Stimulated activated CD8-positive, alpha-beta memory T cell treated with anti-CD3 and anti-CD28 coated beads, Interleukin-4, amount 100 ng/mL, for 4 hours (primary cell): ENCODE measurements at places on chromosomes 6 and 20.

DNA sequence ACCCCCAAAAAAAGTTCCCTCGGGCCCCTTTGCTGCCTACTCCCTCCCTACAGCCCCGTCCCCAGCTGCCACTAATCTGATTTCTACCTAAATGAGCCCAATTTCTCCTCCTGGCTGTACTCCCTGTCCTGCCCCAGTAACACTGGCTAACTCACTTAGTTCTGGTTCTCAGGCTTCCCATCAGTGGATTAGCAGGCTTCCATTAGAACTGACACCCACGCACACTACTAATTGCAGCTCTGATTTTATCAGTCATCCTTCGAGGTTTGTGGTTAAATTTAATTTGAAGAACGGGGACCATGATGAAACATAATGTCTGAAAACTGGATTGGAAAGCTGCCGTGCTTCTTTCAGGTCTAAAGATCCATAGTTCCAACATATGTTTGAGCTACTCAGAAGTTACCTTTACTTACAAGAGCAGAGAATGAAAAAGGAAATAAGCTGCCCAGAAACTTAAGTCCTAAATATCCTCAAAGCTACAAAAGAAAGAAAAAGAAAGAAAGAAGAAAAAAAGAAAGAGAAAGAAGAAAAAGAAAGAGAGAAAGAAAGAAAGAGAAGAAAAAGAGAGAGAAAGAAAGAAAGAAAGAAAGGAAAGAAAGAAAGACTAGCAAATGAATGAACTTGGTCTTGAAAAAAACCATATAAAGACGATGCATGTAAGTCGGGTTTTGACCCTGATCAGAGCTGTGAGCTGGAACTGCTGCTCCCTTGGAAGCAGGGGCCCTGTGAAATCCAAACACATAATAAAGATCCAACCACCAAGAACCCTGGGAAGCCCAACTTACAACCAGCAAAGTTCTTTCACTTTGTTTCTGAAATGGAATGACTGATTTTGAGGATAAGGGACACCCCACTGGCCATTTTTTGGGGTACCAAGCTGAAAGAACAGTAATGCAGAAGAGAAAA, 51.7 kb downstream of the CNKSR3 start:
- no peak for DNase-seq

DNA sequence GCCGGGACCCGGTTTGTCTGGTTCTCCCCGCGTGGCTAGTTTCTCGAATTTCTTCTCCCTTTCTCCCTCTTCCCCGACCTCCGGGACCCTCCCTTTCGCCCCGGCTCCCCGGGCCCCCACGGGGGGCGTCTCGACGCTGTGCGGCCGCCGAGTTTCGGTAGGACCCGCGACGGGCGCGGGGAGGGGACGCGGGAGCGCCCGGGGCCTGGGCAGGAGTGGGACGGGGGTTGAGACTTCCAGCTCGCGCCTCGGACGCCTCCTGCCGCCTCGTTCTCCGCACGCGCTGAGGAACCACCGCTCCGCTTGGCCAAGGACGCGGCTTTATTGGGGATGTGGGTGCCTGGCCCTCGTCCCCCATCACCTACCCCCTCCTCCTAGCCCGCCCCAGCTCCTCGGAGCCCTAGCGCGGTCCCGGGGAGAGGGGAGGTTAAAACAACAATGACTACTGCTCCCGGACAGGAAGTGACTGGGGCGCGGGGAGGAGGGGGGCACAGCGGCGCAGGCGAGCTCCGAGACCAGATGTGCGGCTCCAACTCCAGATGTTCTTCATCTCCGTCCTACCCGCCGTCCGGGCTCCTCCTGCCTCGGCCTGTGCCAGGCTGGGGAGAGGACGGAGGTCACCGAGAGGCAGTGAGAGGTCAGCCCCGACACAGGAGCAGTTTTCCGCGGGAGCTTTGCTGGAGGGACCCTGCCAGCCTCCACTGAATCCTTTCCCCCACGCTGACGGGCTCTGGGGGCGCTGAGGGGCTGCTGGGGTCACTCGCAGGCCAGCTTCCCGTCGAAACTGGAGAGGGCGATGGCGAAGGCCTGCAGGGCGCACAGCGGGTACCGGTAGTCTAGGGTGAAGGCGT, 917 bp upstream of the TEAD3 start:
- DNase-seq = no peak

GRCh38 chr20:64065974-64066343, 3.0 kb downstream of the TCEA2 start:
- no peak for DNase-seq

DNA sequence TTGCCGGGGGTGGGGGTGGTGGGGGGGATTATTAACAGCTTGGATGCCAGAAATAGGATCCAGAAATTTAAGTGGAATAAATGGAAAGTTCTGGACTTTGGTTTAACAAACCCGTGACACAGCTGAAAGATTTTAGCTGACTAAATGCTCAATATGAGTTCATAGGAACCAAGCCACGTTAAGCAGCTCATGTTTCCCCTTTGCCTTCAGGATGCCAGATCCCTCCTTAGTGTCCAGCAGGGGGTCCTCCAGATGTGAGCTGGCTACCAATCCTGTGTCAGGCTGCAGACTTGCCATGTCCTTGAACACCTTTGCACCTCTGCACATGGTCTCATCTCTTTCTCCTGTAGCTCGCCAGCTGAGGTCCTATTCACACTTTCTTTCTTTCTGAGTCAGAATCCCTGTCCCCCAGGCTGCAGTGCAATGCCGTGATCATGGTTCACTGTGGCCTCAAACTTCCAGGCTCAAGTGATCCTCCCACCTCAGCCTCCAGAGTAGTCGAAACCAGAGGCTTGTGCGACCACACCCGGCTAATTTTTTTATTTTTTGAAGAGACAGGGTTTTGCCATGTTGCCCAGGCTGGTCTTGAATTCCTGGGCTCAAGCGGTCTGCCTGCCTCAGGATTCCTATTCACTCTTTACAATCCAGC, 133.3 kb upstream of the ARMC2 start:
- DNase-seq = no peak

- DNase-seq = no peak
Measured at GRCh38 chr6:32175322-32175710, 568 bp downstream of the AGPAT1 start.

GRCh38 chr6:134750669-134751068, 199.2 kb downstream of the ALDH8A1 start:
- DNase-seq = no peak

DNA sequence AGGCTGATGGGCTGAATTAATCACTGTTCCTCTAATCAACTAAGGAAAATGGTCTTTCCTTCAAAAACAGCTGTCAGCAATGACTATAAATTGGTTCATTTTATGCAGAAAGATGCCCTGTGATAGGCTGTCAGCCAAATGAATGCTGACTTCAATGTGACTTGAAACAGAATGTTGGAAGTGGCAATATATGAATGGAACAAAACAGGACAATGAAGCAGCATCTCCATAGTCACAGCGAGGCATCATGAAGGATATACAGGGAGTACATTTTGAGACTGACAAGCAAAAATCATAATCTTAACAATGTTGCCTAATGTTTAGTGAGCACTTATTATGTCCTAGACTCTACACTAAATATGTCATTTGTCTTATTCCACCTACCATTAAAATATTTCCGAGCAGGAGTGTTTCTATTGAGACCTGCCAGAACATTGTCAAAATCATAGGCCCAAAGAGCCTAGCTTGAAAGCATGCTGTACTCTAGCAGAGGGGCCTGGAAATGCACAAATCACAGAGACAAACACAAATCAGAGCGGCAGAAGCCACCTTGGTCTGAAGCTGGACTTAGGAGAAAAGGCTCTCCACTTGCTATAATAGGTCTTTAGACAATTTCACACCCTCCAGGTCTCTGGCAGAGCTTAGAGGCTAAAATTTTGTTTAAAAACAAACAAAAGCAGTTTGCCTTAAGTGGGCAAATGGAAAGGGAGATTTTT, 63.3 kb downstream of the FAM50B start:
- DNase-seq = no peak

DNA sequence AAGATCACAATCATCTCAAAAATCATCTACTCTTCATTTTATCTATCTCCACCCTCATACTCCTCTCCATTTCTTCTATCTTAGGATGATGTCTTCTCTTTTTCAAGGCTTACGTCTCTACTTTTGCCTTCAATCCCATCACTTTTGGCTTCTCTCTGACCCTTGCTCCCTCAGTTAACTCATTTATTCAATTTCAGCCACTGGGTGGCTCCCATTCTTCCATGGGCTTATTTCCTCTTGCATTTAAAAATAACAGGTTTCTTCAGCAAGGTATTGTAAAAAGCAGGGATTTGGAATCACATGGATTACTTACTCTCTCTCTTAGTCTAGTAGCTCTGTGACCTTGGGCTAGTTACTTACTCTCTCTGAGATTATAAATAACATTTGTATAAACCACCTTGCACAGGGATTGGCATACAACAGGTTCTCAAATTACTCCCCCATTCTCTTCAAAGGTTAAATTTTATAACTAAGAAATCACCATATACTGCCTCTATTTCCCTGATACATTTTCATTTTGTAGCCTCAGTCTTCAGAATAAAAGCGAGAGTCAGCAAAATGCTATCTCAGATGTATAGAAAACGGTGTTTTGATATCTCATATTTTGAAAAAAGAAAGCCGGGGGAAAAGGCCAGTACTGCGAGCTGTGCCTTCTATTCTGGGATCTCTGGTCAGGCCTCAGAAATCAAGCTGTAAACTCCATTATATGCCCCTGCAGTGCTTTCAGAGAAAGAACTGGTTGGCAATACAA, 5.5 kb downstream of the ZSCAN12 start:
- DNase-seq = no peak

DNA sequence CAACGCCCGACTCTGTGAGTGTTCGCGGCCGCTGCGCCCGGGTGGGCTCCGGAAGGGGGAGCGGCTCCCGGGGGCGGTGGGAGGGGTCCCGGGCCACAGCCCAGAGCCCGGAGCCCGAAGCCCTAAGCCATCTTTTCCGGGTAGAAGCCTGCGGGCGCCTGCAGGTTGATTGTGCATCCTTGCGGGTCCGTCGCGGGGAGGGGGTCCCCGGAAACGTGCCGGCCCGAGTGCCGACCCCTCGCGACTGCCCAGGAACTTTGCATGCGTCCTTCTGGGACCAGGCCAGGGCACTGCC, 413 bp downstream of the PTPRA start:
- peak; percentile 45 for DNase-seq

GRCh38 chr6:31614075-31614619, 887 bp upstream of the AIF1 start:
- DNase-seq = no peak

DNA sequence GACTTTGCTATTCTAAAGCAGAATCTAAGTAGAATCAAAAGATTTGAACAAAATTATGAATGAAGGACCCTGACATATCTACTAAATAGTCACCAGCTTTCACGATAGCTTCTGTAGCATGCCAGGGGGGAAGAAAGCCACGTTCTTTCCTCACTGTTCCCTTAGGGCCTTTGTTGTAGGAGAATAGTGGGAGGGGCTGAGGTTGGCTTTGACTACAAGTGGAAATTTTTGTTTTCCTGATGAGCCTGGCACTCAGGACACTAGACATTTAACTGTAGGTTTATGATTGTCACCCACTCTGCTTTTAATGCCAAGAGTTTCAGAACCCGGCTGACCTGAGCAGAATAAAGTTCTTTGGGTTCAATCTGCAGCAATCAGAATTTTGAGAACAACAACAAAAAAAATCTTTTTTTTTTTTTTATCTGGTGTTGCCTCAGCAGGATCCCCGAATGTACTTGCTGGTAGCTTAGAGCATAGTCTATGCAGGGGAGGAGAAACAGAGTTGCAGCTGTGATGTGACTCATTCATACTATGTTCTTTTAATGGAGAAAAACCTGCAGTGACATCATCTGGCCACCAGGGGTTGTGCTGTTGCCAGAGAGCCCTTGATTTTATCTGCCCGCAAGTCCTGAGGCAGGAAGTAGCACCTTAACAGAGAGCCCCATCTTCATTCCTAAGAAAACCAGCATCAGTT, 38.5 kb downstream of the TPD52L1 start:
- DNase-seq = no peak

- no peak for DNase-seq
Measured at GRCh38 chr6:142886431-142887170, 58.4 kb downstream of the HIVEP2 start.

DNA sequence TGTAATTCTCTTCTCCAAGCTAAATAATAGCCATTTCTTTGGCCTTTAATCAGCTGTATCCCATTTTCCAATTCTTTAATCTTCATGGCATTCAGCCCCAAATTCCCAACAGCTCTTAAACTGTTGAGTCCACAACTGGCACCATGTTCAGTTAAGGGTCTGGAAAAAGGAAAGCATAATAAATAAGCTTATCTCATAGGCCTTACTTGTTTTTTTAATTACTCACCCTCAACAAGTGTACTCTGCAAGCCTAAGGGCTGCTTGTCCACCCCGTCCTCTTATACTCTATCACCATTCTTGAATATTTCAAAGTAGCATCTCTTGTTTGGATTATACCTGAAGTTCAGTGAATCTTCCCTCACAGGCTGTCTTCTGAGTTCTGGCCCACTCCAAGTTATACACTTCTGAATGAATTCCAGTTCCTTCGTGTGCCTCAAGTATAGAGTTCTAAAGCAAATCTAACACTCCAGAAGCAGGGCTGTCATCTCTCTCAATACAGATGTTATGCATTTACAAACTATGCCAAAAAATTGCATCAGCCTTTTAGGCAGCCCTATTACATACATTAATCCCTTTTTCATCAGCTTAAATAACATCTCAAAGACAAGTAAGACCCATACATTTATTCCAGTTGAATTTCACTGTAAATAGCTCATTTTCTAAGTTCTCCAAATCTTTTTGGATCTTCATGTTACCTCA, 98.7 kb downstream of the COL21A1 start:
- no peak for DNase-seq

DNA sequence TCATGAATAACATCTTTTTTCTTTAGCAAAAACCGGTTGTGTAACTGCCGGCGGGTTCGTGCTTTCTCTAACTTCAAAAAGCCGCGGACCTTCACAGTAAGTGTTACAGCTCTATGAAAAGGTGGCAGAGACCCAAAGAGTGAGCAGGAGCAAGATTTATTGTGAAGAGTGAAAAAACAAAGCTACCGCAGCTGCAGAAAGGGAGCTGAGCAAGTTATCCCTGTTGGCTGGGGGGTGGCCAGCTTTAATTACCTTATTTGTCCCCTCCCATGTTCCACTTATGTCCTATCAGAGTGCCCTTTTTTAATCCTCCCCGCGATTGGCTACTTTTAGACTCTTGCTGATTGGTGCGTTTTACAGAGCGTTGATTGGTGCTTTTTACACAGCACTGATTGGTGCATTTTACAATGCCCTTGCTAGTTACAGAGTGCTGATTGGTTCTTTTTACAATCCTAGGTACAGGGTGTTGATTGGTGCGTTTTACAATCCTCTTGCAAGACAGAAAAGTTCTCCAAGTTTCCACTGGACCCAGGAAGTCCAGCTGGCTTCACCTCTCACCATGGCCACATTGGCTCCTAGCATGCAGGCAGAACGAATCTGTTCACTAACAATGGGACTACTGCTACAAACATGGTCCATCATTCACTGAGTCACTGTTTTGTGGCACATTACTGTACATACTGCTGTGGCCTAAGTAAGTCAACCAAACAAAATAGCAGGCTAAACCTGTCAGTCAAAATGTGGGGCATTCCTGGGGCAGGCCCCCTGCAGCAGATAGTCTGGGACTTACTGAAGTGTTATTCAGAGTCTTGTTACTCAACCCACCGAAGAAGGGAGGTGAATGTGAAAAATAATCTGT, 52.8 kb downstream of the MYLIP start:
- DNase-seq = no peak

- DNase-seq = no peak
Measured at GRCh38 chr20:56245761-56246160, 2.8 kb upstream of the MC3R start.
